ENCODE measurements at places on chromosomes 16 and 17.
A peak's percentile ranks its signal among the peaks of the same experiment; 100 is the strongest.

DNA sequence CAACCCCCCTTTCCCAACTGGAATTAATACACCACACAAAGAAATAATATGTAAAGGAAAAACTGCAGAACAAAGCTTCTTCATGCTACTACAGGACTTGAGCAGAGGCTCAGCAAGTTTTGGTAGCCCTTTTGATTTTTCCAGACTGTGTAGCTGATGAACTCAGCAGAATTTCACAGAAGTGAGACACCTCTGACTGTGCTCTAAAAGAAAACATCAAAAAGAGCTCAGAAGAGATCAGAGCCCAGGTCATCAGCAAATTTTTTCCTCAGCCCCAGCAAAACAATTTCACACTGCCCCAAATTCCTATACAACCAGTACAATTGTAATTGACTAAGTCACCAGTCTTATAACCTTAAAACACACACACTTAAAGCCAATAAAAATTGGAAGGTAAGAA lies 38.0 kb downstream of the TTC19 start:
- DNase-seq: no peak

- peak; percentile 72 for DNase-seq
These were observed 7.5 kb downstream of the EIF1 start for GRCh38 chr17:41695954-41696757.

DNA sequence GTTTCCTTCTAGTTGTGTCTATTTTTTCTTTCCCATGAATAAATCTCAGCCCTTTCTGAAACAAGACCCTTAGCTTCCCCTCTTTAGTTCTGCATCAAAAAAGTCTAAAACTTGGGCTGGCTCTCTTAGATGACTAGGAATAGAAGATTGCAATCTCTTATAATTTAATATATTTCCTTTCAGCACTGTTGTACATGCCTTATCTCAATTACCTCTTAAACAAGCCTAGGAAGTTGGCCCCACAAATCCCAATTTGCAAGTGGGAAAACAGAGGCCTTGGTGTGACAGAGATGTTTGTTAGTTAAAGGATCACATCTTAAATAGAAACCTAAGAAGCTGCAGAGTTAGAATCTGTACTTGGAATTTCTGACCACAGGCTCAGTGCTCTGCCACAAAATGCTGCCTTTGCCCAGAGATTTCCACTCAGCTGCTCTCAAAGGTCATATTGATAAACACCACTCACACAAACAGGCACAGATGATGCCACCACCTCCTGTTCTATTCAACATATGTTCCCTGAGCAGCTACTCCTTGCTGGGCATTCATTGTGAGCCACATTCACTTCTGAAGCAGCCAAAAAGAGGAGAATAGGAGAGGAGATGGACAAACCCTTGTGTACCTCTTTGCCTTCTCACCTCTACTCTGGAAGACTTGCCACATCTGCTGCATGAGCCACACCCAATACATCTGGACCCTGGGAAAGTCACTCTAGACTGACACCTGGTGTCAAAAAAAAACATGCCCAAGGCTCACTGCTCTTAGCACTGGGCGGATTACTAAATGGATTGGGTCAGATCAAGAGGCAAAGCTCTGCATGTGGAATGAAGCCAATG lies 5.5 kb downstream of the CCDC182 start:
- no peak for DNase-seq

- DNase-seq: no peak
These were observed 401 bp downstream of the NXN start for GRCh38 chr17:979212-979538.

- DNase-seq: no peak
These were observed 23.9 kb upstream of the CDH8 start for GRCh38 chr16:62060089-62060488.

DNA sequence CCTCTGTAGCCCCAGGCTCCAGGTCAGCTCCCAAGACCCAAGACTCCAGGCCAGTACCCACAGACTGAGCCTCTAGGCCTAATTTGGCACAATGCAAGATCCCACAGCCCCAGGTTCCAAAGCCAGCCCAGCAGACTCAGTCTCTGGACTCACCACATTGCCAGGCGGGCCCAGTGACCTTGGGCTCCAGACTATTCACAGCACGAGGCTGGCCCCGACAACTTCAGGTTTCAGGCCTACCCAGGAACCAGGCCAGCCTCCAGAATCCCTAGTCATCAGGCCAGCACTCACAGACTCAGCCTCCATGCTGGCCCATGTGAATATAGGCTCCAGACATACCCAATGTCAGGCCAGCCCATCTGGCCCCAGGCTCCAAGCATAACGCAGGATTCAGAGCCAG lies 103.8 kb downstream of the CEP112 start:
- no peak for DNase-seq

DNA sequence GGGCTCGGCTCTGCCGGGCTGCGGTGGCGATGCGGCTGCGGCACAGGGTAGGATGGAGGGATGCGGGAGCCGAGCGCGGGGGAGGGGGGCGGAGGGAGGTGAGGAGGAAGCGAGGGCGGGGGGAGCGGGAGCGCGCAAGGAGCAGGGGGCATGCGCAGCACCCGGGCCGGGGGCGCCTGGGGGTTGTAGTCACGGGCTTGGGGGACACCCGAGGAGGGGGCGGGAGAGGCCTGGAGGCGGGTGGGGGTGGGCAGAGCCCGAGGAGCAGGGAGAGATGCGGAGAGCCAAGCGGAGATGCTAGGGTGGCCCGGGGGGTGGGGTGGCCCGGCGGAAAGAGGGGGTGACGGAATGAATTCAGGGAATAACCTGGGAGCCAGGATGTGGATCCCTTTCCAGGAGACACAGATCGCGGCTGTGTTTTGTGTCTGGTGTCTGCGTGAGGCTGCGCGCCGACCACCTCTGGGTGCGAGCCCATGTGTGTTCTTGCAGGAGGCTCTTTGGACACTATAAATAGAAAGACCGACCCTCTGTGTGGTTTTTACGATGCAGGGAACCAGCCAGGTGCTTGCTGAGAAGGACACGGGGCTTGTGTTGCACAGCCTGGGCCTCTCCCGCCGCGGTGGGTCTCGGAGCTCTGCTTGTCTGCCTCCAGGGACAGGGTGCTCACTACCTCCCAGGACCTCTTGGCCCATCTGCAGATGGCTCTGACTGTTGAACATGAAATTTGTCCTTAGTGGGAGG lies at the start of gene STX1B:
STX1B (minus strand) TSS at position 54 of the 741 bp plus-strand sequence. CDS start 242 bp downstream, outside the sequence.
- DNase-seq: peak; percentile 52

- no peak for DNase-seq
These were observed 10.3 kb upstream of the CCL22 start for GRCh38 chr16:57348327-57348726.

GRCh38 chr16:51084074-51084928 lies 66.8 kb downstream of the SALL1 start:
- no peak for DNase-seq

- DNase-seq: no peak
These were observed 27.5 kb downstream of the TMC7 start for GRCh38 chr16:19011169-19011731.

- no peak for DNase-seq
These were observed 55.4 kb downstream of the TMEM186 start for GRCh38 chr16:8742068-8742467.

DNA sequence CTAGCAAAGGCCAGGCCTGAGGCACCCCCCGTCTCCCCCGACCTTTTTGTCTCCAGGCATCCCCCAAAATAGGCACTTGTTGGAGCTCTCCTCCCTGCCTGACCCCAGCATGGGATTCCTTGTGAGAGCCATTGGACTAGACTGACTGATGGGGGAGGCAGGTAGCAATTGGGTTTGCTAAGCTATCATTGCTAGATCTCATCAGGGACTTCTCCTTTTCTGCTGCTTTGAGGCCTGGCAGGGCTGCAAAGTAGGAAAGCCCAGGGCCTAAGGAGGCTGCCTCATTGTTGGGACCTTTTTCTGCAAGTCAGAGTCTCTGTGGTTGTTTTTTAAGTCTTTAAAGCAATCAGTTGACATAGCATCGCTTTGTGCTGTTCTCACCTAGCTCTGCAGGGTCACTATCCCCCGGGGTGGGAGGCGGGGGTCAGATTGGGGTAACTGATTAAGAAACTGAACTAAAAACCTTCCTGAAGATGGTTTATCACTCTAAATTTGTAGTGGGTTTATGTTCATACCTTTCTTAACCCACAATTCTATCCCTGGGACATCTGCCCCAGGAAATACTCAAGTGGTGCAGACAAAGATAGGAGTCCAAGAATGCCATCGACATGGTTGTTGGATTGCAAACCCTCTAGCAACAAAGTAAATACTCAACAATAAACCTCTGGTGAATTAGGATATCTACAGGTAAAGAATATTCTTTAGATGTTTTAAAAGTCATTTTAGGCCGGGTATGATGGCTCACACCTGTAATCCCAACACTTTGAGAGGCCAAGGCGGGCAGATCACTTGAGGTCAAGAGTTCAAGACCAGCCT lies 28.0 kb downstream of the LLGL2 start:
- no peak for DNase-seq

- no peak for DNase-seq
These were observed 24.6 kb downstream of the CEP112 start for GRCh38 chr17:66167189-66167815.

GRCh38 chr17:81498953-81499600 lies 13.5 kb downstream of the ACTG1 start:
- no peak for DNase-seq

GRCh38 chr17:78774956-78775571 lies 7.0 kb downstream of the CYTH1 start:
- peak; percentile 27 for DNase-seq

- DNase-seq: peak; percentile 40
These were observed 1.6 kb upstream of the N4BP1 start for GRCh38 chr16:48611329-48612137.

GRCh38 chr17:42431758-42432161 lies 8.7 kb upstream of the CAVIN1 start:
- no peak for DNase-seq

- peak; percentile 36 for DNase-seq
These were observed 137.7 kb upstream of the CORO6 start for GRCh38 chr17:29760279-29761039.

GRCh38 chr17:48850792-48851323 lies 20.0 kb downstream of the CALCOCO2 start:
- no peak for DNase-seq

DNA sequence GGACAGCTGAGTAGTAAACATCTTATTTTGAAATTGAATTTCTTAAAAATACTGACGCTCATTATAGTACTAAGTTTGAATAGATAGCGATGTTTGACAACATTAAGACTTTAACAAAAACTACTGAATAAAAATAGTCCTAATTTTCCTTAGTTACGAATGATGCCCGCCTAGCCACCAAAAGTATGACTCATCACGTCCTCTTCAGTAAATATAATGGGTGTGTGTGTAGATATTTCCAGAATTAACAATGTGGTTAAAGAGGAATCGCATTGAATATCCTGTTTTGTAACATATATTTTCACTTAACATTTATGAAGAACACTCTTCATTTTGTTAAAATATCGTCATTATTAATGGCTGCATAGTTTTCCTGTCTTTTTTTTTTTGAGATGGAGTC lies 187.6 kb downstream of the MYO1D start:
- no peak for DNase-seq

- no peak for DNase-seq
These were observed 4.5 kb upstream of the TMEM235 start for GRCh38 chr17:78226759-78227454.

DNA sequence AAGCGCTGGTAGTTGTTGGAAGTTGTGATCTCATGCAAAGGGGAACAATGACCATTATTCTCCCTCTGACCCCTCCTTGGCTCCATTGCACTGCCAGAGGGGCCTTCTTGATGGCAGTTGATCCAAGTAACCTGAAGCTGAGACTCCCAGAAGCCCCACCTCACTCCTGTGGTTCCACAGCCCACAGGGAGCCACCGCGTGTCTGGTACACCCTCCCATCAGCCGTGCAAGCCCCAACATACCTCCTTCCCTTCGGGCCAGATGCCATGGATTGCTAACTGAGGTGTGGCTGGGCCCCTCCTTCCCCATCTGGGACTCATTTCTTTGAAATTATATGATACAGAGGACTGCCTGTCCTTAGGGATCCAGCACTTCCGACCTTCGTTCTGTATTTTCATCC lies 17.8 kb downstream of the SAP30BP start:
- no peak for DNase-seq

GRCh38 chr16:75083813-75084212 lies 32.8 kb downstream of the LDHD start:
- DNase-seq: no peak

GRCh38 chr16:24027466-24027865 lies 191.7 kb downstream of the PRKCB start:
- DNase-seq: no peak

DNA sequence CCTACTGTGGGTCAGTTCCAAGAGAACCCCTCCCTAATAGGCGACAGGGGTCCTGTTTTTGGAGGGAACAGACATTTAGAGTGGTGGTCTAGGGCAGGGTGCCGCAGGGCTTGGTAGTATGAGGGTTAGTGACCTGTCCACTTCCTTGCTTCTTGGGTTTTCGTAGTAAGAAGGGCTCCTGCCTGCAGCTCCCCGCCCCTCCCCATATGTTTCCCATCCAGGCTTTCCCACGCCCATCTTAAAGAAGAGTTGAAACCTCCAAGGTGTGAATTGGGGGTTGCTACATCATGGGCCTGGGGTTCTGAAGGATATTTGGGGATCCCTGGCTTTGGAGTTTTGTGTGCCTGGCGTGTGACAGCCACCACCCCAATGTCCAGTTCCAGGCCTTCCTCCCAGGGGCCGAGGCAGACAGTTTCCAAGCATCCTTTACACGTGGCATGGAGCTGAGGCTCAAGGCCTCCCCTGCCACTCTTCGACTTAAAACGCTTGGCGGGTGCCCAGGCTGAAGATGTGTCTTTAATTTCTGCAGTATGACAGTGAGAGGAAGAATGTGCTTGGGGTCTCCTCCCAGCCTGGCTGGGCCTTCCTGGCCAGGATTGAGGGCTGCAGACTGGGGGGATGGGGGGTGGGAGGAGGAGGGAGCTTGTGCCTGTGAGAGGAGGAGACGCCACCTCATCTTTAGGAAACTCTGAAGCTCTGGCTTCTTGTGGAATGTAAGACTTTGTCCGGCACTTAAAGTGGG lies 2.3 kb upstream of the COL1A1 start:
- no peak for DNase-seq

- DNase-seq: no peak
These were observed 8.9 kb upstream of the ABAT start for GRCh38 chr16:8665529-8665928.

- no peak for DNase-seq
These were observed 55.4 kb downstream of the COPRS start for GRCh38 chr17:31803494-31804213.

DNA sequence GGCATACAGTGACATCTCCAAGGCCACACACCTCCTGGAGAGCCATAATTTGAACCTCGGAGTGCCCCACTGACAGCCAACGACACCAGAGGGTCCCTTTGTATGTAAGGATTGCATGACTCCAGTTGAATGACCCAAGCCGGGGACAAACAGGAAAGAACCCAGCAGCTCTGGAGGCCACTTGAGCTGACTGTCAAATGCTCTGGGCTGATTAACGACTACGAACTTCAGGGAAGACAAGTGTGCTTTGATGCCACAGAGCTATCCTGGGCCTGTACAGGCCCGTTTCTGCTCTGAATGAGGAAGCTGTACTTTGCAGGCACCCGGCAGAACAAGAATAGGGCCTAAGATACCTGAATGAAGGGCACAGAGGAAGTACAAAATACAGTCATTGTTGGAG lies 404.6 kb downstream of the SLC39A11 start:
- no peak for DNase-seq

DNA sequence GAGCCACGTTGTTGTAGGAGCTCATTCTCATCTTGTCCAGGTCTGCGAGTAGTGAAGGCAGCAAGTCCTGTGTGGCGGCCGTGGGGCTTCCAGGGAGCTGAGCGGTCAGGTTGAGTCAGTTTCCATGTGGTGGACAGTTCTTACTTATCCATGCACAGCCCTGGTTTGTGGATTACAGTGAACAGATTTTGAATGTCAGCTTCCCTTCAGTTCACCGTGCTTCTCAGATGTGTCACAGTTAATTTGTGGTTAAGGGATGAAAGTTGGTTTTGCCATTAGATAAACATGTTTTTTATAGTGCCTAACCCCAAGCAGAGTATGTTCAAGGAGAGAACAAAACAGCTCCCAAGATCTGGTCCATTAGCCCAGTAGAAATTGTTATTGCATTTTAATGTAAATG lies 103.1 kb downstream of the RPTOR start:
- no peak for DNase-seq

Measured in activated T-cell treated with anti-CD3 and anti-CD28 coated beads for 4 hours (primary cell).